ENCODE measurements at places on chromosomes 16 and 17.

DNA sequence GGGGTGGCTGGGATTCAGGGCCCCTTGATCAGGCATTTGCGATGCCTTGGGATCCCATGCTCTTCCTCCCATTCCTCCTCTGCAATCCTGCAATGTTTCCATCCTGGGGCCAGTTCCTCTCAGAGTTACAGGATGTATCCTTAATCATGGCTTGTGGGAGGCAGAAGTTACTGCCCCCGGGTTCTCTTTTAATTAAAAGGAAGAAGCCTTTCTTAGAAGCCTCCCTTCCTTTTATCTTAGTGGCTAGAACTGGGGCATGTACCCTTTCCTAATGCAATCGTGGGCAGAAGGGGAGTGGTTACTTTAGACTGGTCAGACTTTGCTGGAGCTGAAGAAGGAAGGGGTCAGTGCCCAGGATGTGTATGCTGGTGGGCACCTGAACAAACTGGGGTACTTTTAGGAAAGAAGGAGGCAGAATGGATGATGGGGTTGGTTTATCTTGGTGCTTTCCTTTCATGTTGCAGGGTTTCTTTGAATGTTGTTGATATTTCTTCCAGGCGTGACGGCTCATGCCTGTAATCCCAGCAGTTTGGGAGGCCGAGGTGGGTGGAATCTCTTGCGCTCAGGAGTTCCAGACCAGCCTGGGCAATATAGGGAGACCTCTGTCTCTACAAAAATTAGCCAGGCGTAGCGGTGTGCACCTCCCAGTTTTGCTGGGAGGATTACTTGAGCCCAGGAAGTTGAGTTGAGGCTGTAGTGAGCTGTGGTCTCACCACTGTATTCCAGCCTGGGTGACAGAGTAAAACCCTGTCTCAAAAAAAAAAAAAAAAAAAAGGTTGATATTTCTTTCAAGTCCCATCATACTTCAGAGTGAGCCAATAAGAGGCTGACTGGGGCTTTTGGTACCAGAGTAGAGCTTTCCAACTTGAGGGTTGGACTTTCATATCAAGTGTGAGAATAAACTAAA, 13.2 kb upstream of the SPN start:
- DNase-seq, result no peak

GRCh38 chr17:66240013-66240412, 10.8 kb upstream of the APOH start:
- DNase-seq, result no peak

DNA sequence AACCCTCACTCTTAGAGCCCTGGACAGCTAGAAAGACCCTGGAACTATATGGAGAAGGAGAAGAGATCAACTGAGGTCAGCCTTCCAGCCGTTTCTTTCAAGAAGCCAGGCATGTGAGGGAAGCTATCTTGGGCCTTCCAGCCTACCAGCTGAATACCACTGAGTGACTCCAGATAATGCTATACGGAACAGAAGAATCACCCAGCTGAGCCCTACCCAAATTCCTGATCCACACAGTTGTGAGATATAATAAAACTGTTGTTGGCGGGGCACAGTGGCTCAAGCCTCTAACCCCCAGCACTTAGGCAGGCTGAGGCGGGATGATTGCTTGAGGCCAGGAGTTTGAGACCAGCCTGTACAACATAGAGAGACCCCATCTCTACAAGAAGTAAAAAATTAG, 26.2 kb upstream of the MYH10 start:
- no peak for DNase-seq

- no peak for DNase-seq
Measured at GRCh38 chr17:55632893-55633292, 89.8 kb downstream of the TMEM100 start.

DNA sequence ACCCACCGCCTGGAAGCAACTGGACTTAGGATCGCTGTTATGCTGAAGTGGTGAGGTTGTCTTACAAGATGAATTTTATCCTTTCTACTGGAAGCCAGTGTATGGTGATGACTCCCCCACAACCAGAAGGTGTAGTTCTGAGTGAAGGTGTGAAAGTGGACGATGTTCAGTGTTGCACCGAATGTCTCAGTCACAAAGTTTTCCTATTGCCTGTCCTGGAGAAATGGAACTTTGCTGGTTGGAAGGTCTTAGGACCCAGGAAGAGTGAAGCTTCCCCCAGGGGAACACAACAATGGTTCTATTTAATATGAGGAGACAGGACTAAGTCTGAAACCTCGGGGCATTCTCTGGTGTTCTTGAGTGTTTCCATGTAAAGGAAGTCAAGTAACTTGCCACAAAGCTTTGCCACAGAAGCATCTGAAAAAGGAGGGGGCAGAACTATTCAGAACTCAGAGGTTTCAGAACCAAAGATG, 44.2 kb downstream of the USP22 start:
- DNase-seq, result no peak

DNA sequence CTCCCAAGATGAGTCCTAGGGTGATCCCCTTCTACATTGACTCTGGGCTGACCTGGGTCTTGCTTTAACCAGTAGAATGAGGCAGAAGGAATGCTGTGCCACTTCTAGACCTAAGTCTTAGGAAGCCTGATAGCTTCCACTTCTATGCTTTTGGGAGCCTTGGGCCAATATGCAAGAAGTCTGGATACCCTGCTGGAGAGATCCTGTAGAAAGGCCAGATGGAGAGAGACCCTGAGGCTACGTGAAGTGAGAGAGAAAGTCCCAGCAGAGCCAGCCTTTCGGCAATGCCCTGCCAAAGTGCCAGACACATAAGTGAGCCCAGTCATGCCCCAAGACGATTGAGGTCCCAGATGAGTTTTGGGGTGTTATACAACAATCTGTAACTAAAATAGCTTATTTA, 1.7 kb downstream of the KRT222 start:
- DNase-seq, result no peak

DNA sequence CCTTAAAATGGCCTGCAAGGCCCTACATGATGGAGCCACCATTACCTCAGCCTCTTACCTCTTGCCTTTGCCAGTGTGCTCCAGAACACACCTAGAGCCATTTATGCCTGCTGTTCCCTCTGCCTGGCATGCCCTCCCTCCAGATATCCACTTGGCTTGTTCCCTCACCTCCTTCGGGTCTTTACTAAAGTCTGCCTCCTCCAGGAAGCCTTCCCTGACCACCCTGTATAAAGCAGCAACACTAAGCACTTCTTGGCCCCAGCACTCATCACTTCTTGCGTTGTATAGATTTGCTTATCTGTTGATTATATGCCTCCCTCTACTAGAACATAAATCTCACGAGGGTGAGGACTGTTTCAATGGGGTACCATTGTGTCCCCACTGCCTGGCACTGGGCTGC, 25.3 kb downstream of the ANKRD40 start:
- DNase-seq, result no peak

DNA sequence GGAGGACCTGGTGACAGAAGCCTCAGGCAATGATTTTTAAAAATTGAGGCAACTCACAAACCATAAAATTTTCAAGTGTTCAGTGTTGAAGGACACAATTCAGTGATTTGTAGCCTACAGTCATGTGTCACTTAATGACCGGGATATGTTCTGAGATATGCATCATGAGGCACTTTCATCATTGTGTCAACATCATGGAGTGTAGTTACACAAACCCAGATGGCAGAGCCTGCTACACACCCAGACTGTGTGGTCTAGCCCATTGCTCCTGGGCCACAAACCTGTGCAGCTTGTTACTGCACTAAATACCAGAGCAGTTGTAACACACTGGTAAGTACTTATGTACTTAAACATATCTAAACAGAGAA, 1.6 kb downstream of the PRSS41 start:
- DNase-seq, result no peak

DNA sequence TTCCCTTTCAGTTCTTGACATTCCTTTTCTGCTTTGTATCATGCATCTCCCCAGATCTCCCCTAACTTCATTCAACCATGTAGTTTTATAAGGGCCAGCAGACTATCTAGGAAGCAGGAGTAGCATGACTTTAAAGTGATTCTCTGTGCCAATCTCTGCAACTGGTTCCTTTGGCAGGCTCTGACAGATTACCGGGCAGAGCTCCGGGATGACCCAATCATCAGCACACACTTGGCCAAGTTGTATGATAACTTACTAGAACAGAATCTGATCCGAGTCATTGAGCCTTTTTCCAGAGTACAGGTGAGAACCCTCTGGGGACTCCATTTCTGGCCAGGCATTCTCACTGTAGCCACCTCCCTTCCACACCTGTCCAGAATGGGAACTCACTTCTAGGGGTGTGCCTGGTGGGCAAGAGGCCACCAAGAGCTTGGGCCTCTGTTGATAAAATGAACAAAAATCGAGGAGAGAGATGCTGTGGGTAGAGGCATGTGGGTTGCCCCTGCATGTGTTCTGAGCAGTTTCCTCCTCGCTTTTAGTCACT, 7.6 kb upstream of the CDK5R1 start:
- DNase-seq, result no peak

- DNase-seq, result no peak
Measured at GRCh38 chr16:71501547-71501946, 12.4 kb upstream of the ZNF19 start.

GRCh38 chr17:4753392-4753791, 13.7 kb upstream of the CXCL16 start:
- DNase-seq, result no peak

DNA sequence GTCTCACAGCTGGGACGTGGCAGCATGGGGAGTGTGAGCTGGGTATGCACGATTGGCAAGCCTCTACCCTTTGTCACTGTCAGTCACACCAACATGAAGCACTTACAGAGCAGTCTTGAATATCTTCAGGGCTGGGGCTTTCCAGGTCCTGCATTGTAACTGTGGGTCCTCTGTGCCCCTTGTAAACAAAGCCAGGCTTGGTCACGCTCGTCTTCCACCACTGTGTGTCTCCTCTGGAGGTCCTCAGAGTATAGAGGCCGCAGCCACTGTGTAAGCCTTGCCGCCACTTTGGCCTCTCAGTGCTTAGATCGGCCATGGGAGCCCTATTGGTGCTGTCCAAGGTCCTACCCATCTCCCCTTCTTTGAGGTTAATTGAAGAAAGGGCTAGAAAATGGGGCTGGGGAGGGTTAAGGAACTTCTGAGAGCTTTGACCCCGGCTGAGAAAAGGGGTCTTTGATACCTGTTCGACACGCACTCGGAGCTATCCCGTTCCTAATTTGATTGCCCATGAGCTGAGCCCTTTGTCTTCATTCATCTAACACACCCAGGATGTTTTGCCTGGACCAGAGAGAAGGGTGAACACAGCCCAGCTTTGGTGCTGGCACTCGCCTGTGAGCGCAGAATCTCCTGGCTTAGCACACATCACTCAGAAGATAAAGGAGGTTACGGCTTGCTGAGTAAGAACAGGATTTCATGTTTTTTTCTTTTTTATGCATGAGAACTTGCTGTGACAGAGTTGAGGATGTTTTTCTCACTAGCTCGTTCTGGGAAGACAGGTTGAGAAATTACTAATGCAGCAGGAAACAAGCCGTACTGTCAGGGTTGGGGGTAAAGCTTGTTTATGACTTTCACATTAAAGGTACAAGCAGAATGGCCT, 267.9 kb downstream of the CPPED1 start:
- DNase-seq, result no peak

GRCh38 chr17:57708410-57708809, 36.7 kb downstream of the CCDC182 start:
- DNase-seq, result no peak

DNA sequence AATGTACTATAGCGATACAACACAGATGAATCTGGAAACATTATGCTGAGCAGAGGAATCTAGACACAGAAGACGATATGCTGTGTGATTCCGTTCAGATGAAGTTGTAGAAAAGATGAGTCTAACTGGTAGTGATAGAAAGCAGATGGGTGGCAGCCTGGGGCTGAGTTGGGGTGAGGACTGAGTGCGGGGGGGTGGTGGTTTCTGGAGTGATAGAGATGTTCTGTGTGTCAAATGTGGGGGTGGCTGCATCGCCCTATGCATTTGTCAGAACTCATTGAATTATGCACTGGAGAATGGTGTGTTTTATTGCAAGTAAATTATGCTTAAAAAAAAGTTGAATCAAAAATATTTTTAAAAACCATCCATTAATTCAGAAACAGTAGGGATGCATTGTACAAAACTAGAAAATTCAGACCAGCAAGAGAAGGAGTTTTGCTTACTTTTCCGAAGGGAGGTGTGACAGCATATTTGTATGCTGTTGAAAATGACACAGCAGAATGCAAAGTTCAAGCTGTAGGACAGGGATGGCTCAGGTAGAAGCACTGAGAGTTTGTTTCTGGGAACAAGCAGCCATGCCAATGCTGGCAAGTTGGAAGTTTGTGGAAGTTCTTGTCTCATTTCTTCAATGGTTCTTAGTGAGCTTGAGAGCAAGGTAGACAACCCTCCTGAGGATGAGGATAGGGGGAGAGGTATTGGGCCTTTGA, 13.0 kb upstream of the DRG2 start:
- DNase-seq, result no peak

- no peak for DNase-seq
Measured at GRCh38 chr17:39651923-39652586, 13.1 kb upstream of the TCAP start.

DNA sequence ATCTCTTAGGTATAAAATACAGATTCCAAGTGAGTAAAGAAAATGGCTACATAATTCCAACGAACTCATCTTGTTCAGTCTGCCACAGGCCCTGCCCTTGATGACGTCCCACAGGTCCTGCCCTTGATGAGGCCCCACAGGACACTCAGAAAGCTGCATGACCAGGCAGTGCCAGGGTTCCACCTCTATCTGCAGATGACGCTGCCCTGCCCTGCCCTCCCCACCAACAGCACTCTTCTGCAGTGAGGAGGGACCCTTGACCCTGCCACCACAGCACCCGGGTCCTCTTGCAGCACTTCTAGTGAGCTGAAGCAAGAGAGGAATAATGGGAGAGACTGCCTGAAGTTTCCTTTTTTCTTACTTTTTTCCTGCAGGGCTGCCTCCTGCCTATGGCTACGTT, 118.4 kb downstream of the VPS53 start:
- no peak for DNase-seq

GRCh38 chr16:46830417-46830901, 521 bp downstream of the C16orf87 start:
- DNase-seq, result no peak

DNA sequence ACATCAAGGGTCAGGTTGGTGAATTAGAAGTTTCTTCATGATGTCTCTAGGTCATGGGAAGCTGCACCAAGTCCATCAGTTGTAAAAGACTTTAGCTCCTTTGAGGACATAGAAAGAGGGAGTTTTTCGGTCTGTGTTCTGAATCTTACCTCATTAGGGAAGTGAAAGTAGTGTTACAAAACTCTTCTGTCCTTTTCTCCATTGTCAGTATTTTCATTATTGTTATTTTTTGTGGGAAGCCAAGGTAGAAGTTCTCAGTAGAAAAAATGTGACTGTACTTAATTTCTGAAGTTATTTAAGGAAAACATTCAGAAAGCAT, 24.2 kb downstream of the MAP3K3 start:
- no peak for DNase-seq

DNA sequence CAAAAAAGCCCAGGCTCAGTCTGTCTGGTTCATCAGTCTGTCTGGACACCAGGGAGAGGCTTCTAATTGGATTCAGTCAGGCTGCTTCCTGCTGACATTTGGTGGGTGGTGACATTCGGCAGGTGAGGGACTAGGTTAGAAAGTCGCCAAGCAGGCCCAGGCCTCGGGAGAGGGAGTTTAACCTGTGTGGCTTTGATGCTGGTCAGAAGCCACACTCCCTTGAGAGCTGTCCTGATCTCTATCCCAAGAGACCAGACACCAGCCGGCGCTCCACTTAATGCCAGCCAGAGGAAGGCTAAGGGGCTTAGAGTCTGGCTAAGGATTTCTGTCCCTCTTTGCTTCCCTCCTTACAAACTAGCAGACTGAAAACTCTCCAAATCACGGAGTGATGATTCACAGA, 135.0 kb downstream of the GSG1L start:
- DNase-seq, result no peak
